ENCODE measurements at places on chromosomes 6 and 20. TPM values are rescaled to one million over a fixed set of nuclear protein-coding genes. Genes with fewer than 3 reads are reported as not detected.

Gene GDAP1L1
- not detected for total RNA-seq

- peaks cover 60% of the 10 kb centered on the region for H3K4me1 ChIP-seq
- no peak overlapping the region for H3K4me3 ChIP-seq
- H3K27me3 ChIP-seq, result no peaks in the 10 kb centered on the region
- DNase-seq, result no peak
Measured at GRCh38 chr6:44052419-44053023, 74.7 kb downstream of the MRPL14 start.

GRCh38 chr6:148572676-148573335 is 174.0 kb upstream of the UST start:
- no peak overlapping the region for H3K27ac ChIP-seq
- no peaks in the 10 kb centered on the region for H3K4me1 ChIP-seq
- no peaks in the 10 kb centered on the region for H3K36me3 ChIP-seq
- H3K4me3 ChIP-seq, result no peak overlapping the region
- DNase-seq, result no peak
- no peaks in the 10 kb centered on the region for H3K27me3 ChIP-seq

- H3K4me1 ChIP-seq, result no peaks in the 10 kb centered on the region
- H3K36me3 ChIP-seq, result no peaks in the 10 kb centered on the region
- H3K27me3 ChIP-seq, result no peaks in the 10 kb centered on the region
- no peak overlapping the region for H3K27ac ChIP-seq
- no peak for DNase-seq
Measured at GRCh38 chr6:90126181-90126580, 170.5 kb downstream of the BACH2 start.

- no peaks in the 10 kb centered on the region for H3K36me3 ChIP-seq
- peaks cover 9% of the 10 kb centered on the region for H3K4me1 ChIP-seq
- no peaks in the 10 kb centered on the region for H3K27me3 ChIP-seq
- H3K27ac ChIP-seq, result no peak overlapping the region
- no peak overlapping the region for H3K4me3 ChIP-seq
- no peak for DNase-seq
Measured at GRCh38 chr20:38172408-38172807, 7.3 kb upstream of the TGM2 start.

GRCh38 chr20:4012589-4012988 is 2.8 kb downstream of the RNF24 start:
- no peaks in the 10 kb centered on the region for H3K36me3 ChIP-seq
- no peak overlapping the region for H3K4me3 ChIP-seq
- H3K27me3 ChIP-seq, result no peaks in the 10 kb centered on the region
- no peak overlapping the region for H3K27ac ChIP-seq
